ENCODE measurements at places on chromosomes 6 and 20. TPM values are rescaled to one million over a fixed set of nuclear protein-coding genes. Genes with fewer than 3 reads are reported as not detected.

The F13A1 gene
- 30.4 TPM for total RNA-seq

DNA sequence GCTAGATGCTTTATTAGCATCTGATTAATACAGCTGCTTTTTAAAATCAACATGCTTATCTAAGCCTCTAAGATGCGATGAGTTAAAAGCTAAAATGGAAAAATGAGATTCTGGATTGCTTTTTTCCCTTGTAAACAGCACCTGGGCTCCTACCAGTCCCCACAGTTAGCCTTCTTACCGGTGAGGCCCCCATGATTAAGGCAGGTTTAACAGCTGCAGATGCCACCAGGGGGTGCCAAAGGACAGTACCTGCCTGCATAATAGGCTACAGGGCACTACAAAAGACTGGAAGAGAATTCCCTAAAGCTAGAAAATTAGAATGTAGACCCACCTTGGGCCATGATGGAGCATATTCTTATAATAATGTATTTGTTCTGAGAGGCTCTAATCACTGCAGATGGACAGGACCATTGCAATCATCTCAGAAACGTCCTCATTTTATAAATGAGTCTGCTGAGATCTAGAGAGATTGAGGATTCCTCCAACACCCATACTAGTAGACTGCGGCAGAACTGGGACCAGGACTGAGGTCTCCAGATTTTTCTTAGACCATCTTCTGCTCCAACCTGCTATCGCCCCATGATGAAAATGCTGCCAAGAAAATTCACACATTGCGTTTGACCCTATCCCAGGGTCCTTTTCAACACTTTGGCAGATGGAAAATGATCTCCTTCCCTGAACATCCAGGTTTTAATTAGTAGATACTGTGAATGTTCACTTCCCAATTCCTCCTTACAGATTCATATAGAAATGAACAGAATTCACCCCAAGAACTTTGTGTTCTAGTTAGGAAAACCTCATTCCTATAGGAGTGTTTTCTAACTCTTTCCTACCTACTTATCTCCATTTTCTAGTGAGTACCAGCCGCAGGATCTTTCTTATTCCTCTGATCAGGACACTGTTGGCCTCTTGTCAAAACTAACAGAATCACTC, 148.8 kb downstream of the RPS12 start:
- DNase-seq: peak; percentile 65
- H3K27ac ChIP-seq: peak overlapping the region; percentile 56
- H3K27me3 ChIP-seq: no peaks in the 10 kb centered on the region
- H3K36me3 ChIP-seq: no peaks in the 10 kb centered on the region

The BHLHE23 gene
- total RNA-seq: not detected

- no peaks in the 10 kb centered on the region for H3K36me3 ChIP-seq
- H3K27ac ChIP-seq: no peak overlapping the region
- no peaks in the 10 kb centered on the region for H3K27me3 ChIP-seq
- H3K4me1 ChIP-seq: peaks cover 45% of the 10 kb centered on the region
- H3K4me3 ChIP-seq: no peak overlapping the region
Measured at GRCh38 chr6:44260451-44261297, 3.3 kb upstream of the SLC35B2 start.

- DNase-seq: no peak
- no peak overlapping the region for H3K4me3 ChIP-seq
- no peaks in the 10 kb centered on the region for H3K27me3 ChIP-seq
- peaks cover 13% of the 10 kb centered on the region for H3K4me1 ChIP-seq
Measured at GRCh38 chr20:708956-709355, 33.4 kb upstream of the SCRT2 start.

The C6orf163 gene
- total RNA-seq: 1.5 TPM

The MRAP2 gene
- not detected for total RNA-seq

The TAPBP gene
- total RNA-seq: 103 TPM

DNA sequence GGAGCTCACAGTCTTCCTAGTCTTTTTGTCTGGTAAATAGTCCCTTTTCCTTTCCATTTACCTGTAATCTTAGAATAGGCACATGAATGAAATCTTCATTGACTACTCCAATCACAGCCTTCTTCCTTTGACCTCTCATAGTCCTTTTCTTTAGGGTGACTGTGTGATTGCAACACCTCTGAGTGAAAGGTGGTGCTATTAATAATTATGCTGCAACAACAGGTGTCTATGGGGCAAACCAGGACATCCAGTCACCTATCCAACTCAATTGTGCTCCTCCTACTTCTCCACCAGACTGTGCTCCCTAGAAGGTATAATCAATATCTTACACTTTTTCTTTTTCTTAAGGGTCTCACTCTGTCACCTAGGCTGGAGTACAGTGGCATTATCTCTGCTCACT, 29.4 kb downstream of the RIPOR2 start:
- H3K27ac ChIP-seq: no peak overlapping the region
- no peaks in the 10 kb centered on the region for H3K27me3 ChIP-seq
- DNase-seq: no peak
- no peak overlapping the region for H3K4me3 ChIP-seq
- H3K4me1 ChIP-seq: peaks cover 20% of the 10 kb centered on the region

GRCh38 chr20:4087923-4088322, 72.6 kb upstream of the RNF24 start:
- H3K4me3 ChIP-seq: no peak overlapping the region
- no peaks in the 10 kb centered on the region for H3K27me3 ChIP-seq
- H3K27ac ChIP-seq: no peak overlapping the region
- DNase-seq: no peak
